ENCODE measurements at places on chromosomes 6 and 20. TPM values are rescaled to one million over a fixed set of nuclear protein-coding genes. Genes with fewer than 3 reads are reported as not detected.
A peak's percentile ranks its signal among the peaks of the same experiment; 100 is the strongest.

- no peak for DNase-seq
Measured at GRCh38 chr6:34447910-34448309, 18.0 kb upstream of the PACSIN1 start.

- DNase-seq, result no peak
Measured at GRCh38 chr6:55759536-55759935, 115.9 kb downstream of the BMP5 start.

- DNase-seq, result no peak
Measured at GRCh38 chr20:57921676-57922075, 211.9 kb upstream of the PMEPA1 start.

DNA sequence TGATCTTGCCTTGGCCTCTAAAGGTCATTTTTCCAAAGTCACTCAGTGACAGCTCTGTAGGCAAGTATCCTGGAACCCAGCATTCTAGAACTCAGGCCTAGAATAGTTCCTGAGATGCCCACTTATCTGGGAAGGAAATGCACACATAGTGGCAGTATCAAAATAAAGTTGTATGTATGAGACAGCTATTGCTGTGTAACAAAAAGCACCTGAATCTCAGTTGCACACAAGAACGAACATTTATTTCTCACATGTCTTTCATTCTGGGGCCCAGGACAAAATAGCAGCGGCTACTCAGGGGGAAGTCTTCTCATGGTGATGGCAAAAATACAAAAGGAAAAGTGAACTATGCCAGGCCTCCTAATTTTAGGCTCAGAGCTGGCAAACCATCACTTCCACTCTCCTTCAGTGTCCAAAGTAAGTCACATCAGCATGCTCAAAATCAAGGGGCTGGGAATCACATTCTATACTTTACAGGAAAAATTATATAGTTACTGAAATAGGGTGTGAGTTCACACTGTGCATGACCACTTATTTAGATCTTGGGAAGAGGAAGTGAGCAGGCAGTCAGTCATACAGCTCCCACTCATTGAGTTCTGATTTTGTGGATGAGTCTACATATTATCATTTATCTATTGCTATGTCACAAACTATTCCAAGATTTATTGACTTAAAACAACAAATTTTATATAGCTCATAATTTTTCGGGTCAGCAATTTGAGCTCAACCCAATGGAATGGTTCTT is 133.7 kb upstream of the RIN2 start:
- DNase-seq, result no peak

GRCh38 chr6:116512734-116513133 is 1.3 kb downstream of the CALHM5 start:
- no peak for DNase-seq

- no peak for DNase-seq
Measured at GRCh38 chr6:9936551-9936950, 478.3 kb downstream of the TFAP2A start.

GRCh38 chr6:169343886-169344749 is 90.5 kb upstream of the THBS2 start:
- DNase-seq, result no peak

DNA sequence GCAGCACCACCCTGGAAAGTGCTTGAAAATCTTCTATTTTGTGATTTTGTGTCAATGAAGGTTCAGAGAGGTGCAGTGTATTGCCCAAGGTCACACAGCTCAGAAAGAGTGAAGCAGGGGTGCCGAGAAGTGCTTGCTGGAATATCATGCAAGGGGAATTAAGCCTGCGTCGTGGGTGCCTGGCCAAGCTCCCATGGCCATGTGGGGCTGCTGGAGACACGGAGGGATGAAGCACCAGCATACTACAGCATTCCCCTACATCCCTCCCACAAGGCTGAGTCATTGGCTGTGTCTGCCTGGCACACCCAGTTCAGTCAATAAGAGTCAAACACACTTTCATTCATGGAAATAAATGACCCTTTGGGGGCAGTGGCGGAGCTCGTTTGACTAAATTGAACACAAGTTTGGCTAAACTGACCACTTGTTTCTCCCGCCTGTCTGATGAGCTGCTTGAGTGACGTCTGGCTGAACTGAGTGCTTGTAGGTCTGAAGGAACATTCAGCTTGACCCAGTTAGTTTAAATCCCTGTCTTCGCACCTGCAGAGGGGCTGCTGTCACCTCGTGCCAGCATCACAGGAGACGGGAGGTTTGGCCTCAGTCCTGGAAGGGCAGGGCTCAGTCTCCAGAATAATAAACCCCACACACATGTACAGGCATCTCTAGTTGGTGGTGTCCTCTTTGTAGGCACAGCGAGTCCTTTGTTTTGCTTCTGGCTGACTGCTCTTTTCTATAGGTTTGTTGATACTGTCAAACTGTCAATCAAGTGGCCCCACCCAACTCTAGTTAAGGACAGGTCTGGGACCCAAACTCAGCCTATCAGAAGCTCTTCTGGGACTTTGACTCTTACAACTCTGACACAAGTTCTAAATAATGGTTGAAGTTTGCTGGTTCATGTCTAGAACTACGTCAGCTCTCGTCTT is 8.4 kb upstream of the TGM2 start:
- DNase-seq, result peak; percentile 73

DNA sequence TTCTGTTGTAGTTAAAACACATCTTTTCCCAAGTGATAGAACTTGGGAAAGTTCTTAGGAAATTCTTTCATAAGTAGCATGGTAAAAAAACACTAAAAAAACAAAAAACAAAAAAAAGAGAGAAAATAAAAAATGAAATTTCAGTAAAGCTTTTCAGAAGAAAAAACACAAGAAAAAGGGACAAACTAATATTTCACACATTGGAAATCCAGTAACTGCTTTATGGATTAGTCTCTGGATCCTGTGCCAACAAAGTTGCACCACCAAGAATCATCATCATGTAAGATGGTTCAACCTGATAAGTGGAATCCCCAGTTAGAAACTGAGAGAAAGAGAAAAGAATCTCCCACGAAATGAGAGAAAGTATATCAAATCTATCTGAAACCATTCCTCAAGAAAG is 144.2 kb downstream of the GMDS start:
- DNase-seq, result no peak

Gene GPR63
- 1.3 TPM for polyA plus RNA-seq

Gene MTG2
- 30.2 TPM for polyA plus RNA-seq

DNA sequence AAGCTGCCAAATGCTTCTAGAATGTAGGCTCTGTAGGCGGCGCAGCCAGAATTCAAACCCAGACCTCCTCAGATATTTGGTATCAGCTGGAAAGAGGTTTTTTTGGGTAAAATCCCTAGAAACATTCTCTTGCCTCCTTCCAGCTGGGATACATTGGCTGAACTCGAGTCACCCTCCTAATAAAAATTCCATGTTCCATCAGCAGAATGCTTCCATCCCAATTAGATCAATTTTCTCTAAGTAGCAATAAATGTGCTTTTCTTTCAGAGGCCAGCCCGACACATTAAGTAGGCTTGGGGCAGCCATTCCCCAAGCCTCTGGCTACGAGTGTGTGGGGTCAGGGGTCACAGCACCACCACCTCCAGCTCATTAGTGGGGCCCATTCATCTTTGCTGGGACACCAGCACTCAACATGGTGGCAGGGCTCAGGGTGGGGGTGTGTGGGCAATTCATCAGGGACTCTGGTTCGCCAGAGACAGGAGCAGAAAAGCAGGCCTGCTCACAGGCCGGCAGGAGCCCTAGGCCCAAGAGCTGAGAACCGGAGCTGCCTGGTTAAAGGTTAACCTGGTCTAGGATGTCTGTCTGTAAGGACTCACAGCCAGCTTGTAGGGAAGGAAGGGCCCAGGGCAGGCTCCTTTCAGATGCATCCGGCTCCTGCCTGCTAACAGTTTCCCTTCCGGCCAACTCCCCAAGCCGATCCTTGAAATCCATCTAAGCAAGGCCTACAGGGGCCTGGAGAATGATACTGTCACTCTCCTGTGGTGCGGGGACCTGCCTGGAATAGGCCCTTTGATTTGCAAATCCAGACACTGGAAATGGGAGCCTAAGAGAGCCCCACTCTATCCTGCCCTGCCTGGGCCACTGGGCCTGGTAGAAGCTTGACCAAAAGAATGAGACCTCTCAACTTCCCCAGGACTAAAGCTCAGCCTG is 159.1 kb upstream of the TOP1 start:
- DNase-seq, result no peak

DNA sequence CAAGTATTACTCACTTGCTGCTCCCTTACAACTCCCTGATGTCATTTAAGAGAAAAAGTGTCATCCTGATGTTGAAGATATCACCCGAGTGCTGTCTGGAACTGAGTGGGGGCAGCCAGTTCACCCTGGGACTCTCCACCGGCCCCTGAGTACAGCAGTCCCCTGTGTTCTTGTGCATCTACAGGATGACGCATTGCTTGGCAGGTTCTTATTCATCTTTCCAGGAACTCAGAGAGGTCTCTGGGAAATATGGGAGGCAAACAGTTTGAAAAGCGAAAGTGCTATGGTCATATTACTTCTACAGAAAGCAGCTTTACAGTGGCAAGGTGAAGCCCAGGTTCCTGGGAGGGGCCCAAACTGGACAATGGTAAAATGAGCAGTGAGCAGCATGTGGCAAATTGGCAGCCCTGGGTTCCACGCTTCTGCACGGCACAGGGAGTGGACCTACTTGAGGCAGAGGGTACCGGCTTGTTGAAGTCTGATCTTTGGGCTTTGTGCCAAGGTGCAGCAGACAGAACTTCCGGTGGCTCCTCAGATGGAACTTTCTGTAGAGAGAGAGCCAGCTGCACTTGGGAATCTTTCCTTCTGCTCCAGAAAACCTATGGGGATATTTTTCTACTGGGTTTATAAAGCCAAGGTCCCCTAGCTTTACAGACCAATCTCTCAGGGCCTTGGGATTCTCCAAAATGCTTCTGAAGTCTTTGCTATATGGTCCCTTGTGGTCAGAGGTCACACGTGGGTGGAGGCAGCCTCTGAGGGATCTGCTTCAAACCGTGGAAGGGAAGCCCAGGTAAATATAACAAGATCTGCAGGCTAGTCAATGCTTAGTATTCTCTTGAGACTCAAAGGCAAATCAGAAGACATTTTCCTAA is 128.3 kb downstream of the MAP3K7 start:
- DNase-seq, result no peak

- no peak for DNase-seq
Measured at GRCh38 chr6:165060720-165061119, 248.7 kb downstream of the C6orf118 start.

- DNase-seq, result no peak
Measured at GRCh38 chr20:51036827-51037531, 14.1 kb upstream of the KCNG1 start.

DNA sequence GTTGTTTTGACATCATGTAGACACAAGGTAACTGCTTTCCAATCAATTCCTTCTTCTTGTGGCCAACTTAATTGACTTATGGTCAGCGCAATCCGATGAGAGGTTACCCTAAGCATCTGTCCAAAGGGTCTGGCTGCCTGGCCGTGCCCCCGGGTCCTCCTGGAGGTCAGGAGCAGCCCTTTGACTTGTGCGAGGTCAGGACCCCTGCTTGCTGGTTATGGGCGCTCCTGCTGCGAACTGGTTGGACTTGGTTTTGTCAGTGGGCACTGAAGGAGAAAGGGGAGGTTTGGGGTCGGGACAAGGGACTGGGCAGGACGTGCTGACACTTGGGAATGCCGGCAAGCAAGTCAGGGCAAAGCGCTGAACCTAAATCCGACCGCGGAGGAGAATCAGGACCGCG is 215.6 kb downstream of the QKI start:
- no peak for DNase-seq

Gene BPIFB1
- 0.07 TPM for polyA plus RNA-seq

GRCh38 chr6:142605922-142606485 is 304.2 kb downstream of the ADGRG6 start:
- DNase-seq, result no peak

Gene KIF25
- polyA plus RNA-seq, result 0.44 TPM

GRCh38 chr6:34147906-34148630 is 2.2 kb upstream of the GRM4 start:
- no peak for DNase-seq

GRCh38 chr20:37387519-37388269 is 41.8 kb downstream of the SRC start:
- no peak for DNase-seq

Gene ANKEF1
- polyA plus RNA-seq, result 5.0 TPM

Gene PAK5
- 2.4 TPM for polyA plus RNA-seq

- no peak for DNase-seq
Measured at GRCh38 chr6:12313306-12313991, 23.3 kb downstream of the EDN1 start.

Gene KCNB1
- 0.40 TPM for polyA plus RNA-seq

Gene PROCR
- polyA plus RNA-seq, result 29.8 TPM

DNA sequence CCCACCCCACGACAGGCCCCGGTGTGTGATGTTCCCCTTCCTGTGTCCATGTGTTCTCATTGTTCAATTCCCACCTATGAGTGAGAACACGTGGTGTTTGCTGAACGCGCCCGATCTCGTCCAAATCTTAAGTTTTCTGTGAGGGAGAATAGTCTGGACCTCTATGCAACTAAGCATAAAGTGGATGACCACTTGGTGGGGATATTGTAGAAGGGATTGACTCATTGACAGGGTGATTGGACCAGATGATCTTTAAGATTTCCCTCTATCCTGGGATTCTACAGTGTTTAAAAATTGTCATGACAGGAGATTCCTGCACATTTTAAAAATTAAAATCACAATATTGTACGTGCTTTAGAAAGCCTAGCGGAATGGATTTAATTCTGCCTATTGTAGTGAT is 141.3 kb downstream of the TRMT11 start:
- no peak for DNase-seq

Gene PRDM1
- polyA plus RNA-seq, result 4.1 TPM

Gene MMP24
- polyA plus RNA-seq, result 1.0 TPM

Gene BEND6
- 5.4 TPM for polyA plus RNA-seq

DNA sequence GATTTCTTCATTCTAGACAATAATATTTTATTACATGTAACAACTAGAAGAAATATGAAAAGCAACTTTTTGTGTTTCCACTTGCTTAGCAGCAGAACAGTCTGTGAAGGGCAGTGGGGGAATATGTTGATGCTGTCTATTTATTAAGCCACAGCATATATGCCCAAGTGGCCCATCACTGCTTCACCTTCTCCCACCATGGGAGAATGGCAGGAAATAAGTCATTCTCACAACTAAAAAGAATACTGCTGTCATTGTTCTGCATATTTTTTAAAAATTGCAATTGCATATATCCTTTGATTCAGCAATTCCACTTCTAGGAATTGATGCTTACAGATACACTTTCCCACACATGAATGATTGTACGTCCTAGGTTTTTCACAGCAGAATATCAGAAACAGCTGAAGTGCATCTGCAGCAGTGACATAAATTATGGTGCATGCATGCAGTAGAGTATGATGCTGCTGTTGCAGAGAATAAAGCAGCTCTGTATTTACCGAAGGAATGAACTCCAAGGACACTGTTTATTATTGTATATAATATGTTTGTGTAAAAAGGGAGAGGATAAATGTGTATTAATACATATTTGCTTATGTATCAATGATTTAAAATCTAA is 26.8 kb downstream of the KIF3B start:
- no peak for DNase-seq

GRCh38 chr6:13358511-13358910 is 30.2 kb upstream of the TBC1D7 start:
- DNase-seq, result no peak

Gene FNDC1
- polyA plus RNA-seq, result 0.10 TPM

Gene CDH22
- polyA plus RNA-seq, result 0.77 TPM

Gene ETV7
- 2.4 TPM for polyA plus RNA-seq

GRCh38 chr6:97059473-97059872 is 134.9 kb downstream of the KLHL32 start:
- no peak for DNase-seq

Data from adrenal gland (tissue), 19 donors.